ENCODE measurements at places on chromosomes 12 and 14.
A peak's percentile ranks its signal among the peaks of the same experiment; 100 is the strongest.

DNA sequence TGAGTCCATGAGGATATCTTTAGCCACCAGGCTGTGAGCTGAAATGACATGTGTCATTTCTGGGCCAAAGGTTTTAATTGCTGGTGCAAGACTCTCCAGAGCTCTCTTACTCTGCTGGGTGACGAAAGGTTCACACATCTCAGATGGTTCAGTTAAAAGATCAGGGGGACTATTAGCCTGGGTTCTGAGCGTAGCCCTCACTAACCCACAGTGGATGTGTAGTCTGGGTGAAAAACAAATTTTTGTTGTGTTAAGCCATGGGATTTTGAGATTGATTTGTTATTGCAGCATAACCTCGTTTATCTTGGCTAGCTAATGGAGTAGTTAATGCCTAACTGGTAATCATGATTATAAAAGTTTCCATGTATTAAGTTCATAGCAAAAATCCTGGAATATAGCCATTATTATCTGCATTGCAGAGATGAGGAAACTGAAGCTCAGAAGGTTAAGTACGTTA lies 251.5 kb downstream of the RMST start:
- no peak for DNase-seq

DNA sequence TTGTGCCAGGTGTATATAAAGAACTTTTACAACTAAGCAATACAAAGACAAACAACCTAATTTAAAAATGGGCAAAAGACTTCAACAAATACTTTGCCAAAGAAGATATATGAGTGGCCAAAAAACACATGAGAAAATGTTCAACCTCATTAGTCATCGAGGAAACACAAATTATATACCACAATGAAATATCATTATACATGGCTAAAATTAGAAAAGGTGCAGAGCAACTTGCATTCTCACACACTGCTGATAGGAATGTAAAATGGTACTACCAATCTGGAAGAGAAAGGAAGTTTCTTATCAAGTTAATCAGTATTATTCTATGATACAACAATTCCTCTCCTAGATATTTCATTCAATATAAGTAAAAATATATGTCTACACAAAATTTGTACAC lies 131.6 kb upstream of the FRMD6 start:
- no peak for DNase-seq

GRCh38 chr12:132384916-132385774 lies 55.8 kb upstream of the GALNT9 start:
- no peak for DNase-seq

- no peak for DNase-seq
Observed at GRCh38 chr14:78605897-78606500, 435.8 kb downstream of the NRXN3 start.

GRCh38 chr14:37443461-37443860 lies 151.6 kb downstream of the FOXA1 start:
- DNase-seq: no peak

DNA sequence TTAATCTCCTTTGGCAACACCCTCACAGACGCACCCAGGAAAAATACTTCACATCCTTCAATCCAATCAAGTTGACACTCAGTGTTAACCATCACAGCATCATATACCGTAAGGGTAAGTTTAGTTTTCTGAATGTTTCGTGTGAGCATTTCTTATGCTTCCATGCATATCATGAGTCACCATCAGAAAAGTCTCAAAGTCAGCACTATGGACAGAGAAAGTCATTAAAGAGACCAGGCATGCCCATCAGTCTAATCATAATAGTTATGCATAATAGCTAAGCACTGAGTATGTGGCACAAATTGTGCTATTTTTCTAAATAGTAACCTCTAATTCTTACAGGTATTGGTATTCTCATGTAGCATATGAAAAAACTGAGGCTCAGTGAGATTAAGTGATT lies 158.8 kb upstream of the PRMT8 start:
- no peak for DNase-seq

- DNase-seq: no peak
Observed at GRCh38 chr14:57732463-57733285, 133.2 kb downstream of the SLC35F4 start.

DNA sequence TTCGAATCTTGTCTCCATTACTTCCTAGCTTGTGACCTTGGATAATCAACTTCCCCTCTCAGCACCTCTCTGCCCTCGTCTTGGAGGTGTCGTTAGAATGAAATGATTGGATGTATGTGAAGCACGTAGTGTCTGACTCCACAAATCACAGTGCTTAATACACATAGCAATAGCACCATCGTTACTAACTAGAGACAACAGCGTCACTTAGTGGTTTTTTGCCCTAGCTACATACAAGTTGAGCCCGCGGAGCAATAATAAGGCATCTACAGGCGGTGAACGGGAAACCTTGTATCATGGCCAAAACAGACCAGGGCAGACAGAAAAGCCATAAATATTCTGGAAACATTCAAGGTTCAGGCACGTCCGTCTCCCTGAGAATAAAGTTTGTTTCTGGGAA lies 154.9 kb downstream of the ASCL4 start:
- peak; percentile 67 for DNase-seq

DNA sequence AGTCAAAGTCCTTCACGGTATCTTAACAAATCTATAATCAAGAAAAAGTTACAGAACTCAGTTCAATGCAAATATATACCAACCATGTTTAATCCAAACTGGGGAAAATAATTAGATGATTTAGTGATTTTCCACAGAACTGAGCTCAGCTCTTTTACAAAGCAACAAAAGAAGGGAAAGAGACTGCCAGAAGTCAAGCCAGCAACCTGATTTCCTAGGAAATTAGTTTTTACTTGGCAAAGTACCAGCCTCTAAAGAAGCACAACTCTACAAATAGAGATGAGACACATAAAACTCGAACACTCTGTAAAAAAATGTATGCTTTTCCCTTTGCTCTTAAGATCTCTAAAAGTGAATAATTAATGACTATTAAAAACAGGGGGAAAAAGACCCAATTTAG lies 19.4 kb downstream of the NUMB start:
- DNase-seq: no peak

GRCh38 chr12:86826051-86826450 lies 569.9 kb upstream of the MGAT4C start:
- DNase-seq: no peak

DNA sequence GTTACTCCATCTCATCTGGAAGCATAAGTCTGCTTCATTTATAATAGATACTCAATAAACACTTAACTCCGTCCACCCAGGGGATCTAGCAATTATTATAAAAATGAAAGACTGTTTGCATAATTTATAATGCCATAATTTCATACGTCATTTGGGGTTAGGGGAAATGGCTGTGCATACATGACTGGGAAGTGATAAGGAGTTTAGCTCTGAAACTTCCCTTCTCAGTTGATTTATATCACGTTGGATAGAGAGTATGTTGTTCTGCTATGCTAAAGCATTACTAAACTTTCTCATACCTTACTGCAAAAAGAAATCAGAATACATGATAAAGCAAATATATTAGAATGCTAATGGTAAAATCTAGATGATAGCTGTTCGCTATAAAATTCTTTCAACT lies 90.4 kb upstream of the DYNC1H1 start:
- DNase-seq: no peak

- no peak for DNase-seq
Observed at GRCh38 chr14:89165189-89166181, 251.5 kb downstream of the FOXN3 start.

DNA sequence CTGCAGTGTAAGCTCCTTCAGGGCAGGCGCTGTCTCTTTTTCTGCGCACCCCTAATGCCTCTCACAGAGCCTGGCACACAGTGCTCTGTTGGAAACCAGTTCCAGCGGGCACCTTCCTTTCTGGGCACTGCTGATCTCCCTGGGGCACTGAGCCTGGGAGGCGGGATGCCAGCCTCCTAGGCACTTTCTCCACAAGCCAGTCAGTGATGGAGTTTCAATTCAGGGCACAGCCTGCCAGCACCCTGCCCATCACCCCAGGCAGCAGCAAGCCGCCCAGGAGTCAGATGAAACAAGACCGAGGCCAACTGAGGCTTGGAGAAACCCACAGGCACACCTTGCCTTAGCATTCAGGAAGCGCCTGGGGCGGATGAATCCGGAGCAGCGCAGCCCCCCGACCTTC lies 5.7 kb upstream of the CTDSP2 start:
- no peak for DNase-seq

- DNase-seq: no peak
Observed at GRCh38 chr12:110548678-110549077, 34.4 kb downstream of the PPTC7 start.

DNA sequence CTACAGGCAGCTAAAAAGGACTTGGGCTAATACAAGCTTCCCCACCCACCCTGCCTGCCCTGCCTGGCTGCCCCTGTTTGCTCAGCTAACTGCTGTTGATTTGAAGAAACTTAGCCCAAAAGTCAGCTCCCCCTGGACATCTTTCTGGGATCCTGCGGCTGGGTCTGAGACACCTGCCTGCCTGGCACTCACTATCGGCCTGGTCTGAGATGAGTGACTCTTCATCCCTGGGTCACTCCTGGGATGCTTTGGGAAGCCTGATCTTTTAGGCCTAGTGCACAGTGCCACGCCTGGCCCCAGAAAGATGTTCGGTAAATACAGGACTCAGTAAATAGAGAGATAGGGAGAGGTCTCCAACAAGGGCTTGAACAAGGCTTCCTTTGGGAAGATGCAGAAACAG lies 211.3 kb upstream of the DIO3 start:
- DNase-seq: no peak

- no peak for DNase-seq
Observed at GRCh38 chr14:100534528-100535286, 52.5 kb downstream of the BEGAIN start.

DNA sequence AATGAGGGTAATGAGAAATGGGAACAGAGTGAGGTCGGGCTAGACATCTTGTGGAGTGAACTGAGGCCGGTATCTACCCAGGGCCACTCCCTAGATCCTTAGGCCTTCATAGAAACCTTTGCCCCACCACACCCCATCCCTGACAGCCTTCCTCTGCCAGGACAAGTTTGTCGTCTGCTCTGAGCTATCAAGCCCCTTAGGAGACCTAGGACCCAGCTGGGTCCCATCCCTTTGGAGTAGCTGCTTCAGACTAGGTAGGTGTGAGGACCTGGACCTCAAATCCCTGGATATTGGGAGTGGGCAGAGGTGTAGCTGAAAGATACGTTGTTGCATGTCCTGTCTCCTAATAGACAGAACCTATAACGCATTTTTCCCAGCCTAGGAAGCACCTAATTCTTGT lies at the start of gene TMEM253:
TMEM253 (plus strand) TSS at position 136 of the 400 bp plus-strand sequence. CDS start 278 bp downstream, outside the sequence.
- DNase-seq: no peak

- DNase-seq: no peak
Observed at GRCh38 chr12:59134750-59135149, 214.4 kb upstream of the LRIG3 start.

DNA sequence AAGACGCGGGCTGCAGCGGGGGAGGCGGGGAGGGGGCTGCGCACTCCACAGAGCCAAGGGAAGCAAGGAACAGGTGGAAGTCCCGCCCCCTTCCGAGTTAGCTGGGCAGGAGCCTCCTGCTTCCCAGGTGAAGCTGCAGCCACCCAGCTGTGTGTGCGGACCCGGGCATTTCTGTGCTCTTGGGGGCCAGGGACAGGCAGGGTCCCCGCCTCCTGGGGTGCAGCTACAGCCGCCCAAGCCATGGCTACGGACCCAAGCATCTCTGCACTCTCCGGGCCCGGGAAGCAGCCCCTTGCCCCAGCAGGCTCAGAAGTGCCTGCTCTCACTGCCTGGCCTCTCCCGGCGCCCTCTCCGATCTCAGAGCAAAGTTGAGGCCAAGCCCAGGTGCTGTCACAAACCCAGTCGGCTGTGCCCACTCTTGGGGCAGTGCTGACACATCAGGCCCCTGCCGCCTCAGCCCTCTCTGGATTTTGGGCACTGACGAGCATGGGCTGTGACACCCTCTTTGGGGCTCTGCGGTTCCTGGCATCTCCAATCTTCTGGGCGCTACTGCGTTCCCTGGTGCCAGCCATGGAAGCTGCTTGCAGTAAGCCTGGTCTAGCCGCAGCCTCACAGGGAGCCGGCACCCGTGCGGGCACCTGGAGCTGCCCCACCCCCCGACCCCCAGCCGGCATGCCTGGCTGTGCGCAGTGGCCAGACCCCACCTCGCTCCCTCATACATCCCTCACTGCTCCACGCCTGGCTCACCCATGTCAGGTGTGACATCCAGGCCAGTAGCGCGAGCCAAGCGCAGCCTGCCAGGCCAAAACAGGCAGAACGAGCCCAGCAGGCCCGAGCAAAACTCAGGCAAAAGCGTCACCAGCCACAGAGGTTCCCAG lies 8.5 kb upstream of the MGAT4C start:
- no peak for DNase-seq

All from D341Med (cell line).